ENCODE measurements at places on chromosomes 3 and 15.

GRCh38 chr3:15380980-15381890 lies 46.1 kb downstream of the METTL6 start:
- DNase-seq, result no peak

DNA sequence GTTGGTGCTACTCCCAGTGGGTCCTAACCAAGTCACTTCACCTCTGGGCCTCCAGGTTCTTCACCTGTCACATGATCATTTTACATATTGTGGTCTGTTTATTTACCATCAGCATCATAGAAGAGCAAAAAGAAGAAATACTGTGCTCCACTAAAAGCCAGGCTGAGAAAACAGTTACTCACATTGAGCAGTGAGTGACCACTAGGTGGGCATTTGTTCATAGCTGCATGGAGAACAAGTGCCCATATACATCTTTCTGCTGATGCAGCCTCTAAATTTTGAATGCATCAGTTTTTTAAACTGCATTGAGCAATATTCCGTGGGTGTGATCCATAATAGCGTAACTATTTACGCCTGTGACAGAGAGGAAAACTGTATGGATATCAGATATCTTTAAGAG lies 76.2 kb downstream of the DCUN1D1 start:
- no peak for DNase-seq

DNA sequence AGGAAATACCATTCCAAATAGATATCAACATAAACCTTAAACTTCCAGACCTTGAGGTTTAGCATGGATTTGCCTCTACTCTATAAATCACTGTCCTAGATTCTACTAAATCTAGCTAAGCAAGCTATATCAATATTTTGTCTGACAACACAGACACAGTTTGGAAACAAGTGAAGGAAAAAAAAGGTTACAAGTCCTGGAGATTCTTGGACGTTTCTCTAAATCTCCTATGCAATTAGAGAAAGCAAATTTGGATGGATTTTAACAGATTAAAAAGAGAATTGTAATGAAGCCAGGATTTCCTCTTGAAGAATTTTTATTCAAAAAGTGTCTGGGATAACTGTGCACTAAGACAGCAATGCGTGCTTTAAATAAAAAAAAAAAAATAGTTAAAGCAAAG lies 441.1 kb upstream of the DPH6 start:
- no peak for DNase-seq

DNA sequence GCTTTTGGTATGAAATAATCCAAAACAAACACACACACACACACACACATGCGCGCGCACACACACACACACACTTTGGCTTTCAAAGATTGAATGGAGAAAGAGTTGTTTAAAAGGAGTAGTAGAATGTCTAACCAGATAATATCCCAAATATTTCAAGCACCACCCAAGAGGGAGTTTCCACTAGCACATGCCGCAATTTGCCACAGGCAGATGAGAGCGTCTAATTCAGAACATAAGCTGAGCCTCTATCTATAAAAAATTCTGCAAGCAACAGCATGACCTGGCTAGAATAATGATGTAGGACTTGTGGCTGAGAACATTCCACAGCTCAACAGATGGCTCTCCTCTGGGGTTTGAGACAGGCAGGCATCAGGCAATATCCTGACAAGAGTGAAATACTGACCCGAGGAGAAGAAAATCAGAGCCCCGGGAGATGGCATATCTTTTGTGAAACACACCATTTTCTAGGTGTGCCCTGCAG lies 302.5 kb upstream of the GADL1 start:
- peak; percentile 39 for DNase-seq

DNA sequence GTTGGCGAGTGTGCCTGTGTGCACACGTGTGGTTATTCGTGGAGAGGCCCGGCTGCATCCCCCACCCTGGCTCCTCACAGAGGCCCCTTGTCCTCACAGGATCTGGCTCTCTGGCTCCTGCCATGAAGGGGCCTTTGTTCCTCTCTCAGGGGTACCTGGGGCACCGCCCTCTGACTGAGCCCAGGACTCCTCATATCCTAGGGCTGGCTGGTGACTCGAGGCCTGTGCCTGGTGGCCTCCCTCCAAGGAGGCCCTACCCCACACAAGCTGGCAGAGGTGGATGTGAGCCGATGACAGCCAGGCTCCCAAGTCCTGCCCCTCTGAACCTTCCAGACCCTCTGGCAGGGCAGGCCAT lies 10.0 kb downstream of the PRKCD start:
- DNase-seq, result no peak

GRCh38 chr3:64267721-64268604 lies 42.7 kb upstream of the PRICKLE2 start:
- no peak for DNase-seq

GRCh38 chr3:132236701-132237651 lies 80.2 kb upstream of the ACP3 start:
- no peak for DNase-seq

DNA sequence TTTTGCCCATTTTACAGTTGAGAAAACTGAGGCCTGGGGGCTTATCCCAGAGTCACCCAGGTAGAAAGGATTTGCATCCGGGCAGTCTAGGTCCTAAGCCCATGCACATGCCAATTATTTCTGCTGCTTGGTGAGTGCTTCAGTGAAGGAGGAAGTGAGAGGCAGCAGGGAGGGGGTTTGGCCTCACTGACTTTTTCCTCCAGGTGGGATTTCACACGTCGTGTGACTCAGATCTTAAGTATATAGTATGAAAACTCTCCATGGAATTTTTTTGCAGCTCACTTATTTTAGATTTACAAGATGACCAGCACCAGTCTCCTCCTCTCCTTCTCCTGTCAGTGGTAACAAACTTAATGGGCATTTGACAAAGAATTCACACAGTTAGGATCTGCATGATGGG lies 4.6 kb downstream of the ITGA11 start:
- DNase-seq, result no peak

- DNase-seq, result no peak
These were observed 106.3 kb downstream of the STAG1 start for GRCh38 chr3:136645915-136646314.

- no peak for DNase-seq
These were observed 926 bp upstream of the SKOR1 start for GRCh38 chr15:67824197-67824968.

- DNase-seq, result no peak
These were observed 14.8 kb downstream of the SCAMP2 start for GRCh38 chr15:74858369-74858740.

- DNase-seq, result no peak
These were observed 283.8 kb upstream of the NR2F2 start for GRCh38 chr15:96046620-96047240.

- DNase-seq, result no peak
These were observed 250.8 kb upstream of the TGFBR2 start for GRCh38 chr3:30355622-30356021.

DNA sequence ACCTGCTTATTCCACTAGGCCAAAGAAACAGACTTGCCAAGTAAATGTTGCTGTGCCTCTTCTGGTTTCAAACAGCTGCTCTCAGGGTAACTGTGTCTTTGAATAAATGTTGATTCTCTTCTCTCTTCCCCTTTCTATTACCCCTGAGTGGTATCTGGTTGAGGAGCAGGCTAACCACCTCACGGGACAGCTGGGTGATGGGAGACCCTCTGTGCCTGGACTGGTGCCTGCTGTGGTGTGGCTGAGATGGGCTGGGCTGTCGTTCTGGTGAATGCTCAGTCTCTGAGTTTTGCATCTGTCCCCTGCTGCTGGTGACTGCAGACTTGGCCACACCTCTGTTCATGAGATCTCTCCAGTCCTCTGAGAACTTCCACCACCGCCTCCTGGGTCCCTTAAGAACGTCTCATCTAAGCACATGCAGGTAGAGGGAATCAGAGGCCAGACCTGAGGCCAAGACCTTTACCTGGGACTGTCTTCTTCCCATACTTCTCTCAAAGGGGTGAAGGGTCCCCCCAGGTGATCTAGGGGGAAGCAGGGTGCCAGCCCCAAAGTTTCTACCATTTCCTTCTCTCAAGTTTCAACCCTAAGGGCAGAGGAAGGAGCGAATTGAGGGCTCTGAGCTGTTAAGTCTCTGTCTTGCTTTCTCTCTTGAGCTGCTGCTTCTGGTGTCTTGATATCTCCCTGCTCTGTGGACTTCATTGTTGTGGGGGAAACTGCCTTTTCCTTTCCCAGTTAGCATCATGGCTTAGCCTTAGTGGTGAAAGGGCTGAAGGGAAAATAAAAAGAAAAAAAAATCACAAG lies 252.9 kb downstream of the EBLN2 start:
- DNase-seq, result no peak

- DNase-seq, result no peak
These were observed 55.0 kb downstream of the TMEM44 start for GRCh38 chr3:194577986-194578905.

GRCh38 chr15:93201940-93202339 lies 112.9 kb upstream of the RGMA start:
- no peak for DNase-seq

GRCh38 chr3:183122257-183122932 lies 23.1 kb upstream of the MCCC1 start:
- peak; percentile 55 for DNase-seq

DNA sequence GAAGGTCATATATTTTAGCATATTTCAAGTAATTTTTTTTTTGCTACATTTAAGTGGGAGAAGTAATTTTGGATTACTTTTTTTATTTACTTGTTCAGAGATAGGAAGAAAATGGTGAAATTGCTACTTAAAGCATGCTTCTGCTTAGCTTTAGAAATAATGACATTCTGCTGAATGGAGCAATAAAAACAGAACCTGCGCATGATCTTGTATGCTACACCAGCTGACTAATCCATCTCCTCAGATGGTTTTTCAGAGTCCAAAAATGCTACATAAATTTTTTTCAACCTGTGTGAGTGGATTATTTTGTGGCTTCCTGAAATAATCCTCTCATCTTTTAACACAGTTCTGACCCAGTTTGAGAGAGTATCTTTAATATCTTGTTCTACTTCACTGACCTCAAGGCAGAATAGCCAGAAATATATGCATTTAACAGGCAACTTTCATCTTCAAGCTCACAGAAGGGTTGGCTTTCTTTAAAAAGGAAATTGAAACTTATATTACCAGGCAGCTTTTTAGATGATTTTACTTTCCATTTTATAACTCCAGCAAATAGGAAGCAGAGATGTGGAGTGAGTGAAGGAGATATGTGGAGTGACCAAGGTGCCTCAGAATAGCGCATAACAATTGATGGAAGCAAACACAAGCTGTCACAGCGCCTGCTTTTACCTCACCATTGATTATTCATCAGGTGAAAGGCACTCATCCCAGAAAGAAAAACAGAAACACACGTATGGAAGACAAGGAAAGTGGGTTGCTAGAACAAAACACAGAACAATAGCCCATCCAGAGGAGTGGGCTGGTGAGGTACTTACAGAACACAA lies 136.6 kb downstream of the TGFBR2 start:
- DNase-seq, result no peak

Measured in NCI-H1694 (cell line).